Occipital lobe (tissue), 3 donors: ENCODE measurements at places on chromosomes 7 and 10. TPM values are rescaled to one million over a fixed set of nuclear protein-coding genes. Genes with fewer than 3 reads are reported as not detected.

HSPA12A gene
- total RNA-seq: 17.3 TPM

IDI2 gene
- not detected for total RNA-seq

AGBL3 gene
- 6.7 TPM for total RNA-seq

GNAT3 gene
- total RNA-seq: not detected

ANKRD61 gene
- total RNA-seq: 0.31 TPM

MXI1 gene
- 68.2 TPM for total RNA-seq

FGL2 gene
- total RNA-seq: 3.4 TPM

PTPRZ1 gene
- 250 TPM for total RNA-seq
